T-cell (primary cell): ENCODE measurements at places on chromosomes 7 and 10. TPM values are rescaled to one million over a fixed set of nuclear protein-coding genes. Genes with fewer than 3 reads are reported as not detected.

Gene ADAM12
- total RNA-seq: 5.7 TPM

Gene GNAT3
- not detected for total RNA-seq

Gene CRYGN
- total RNA-seq: not detected

- no peak for DNase-seq
Observed at GRCh38 chr10:120593693-120594092, 136.7 kb downstream of the PLPP4 start.

GRCh38 chr7:101747879-101748345 lies 69.5 kb upstream of the CUX1 start:
- no peak for DNase-seq

DNA sequence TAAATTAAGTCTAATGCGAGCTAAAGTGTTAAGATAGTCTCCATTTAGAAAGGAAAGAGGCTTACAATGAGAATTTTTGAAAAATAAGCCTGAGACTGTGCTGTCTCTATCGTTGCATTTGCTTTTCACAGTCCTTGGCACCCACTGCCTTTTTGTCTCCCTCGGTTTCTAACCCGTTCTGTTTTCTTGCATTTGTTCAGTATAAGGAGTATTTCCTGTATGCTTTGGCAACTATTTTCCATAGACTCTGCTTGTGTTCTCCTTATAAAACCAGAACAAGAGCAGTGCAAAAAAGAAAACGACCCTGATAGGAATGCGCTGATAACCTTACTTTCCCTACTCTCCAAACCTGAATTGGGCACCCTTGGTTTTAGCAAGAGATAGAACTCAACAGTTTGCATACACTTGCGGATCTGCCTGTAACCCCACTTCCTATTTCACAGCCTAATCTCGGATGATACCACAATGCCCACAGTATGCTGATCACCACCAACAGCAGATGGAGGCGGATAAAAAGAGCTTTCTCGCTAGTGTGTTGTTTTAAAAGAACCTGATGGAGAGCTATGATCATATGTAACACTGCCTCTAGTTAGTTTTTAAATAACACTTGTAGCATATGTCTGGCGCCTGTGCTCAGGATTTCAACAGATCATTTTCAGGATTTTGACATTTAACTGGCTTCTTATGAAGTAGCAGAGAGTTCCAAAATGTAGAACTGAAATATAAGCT lies 1.6 kb upstream of the ARHGAP12 start:
- DNase-seq: peak; percentile 26

GRCh38 chr10:90418869-90419652 lies 438.8 kb downstream of the HTR7 start:
- DNase-seq: no peak

Gene UBTD1
- 1.9 TPM for total RNA-seq

DNA sequence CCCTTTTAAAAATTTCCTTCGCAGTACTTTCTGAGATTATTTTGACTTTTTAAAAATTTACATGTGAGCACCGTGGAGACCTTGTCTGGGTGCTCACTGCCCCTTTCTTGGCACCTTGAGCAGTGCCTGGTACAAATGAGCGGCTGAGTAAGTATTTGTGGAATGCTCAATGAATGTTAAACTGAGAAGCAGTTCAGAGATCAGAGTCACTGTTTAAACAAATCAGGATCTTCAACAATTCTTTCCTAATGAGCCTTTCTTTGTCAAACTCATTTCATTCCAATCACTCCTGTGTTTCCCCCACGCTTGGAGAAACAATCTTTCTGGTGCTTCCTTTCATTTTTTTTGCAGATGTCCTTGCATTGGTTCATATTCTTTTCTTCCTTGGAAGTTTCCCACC lies 611.3 kb upstream of the GALNT17 start:
- DNase-seq: no peak

Gene RAMP3
- total RNA-seq: 0.43 TPM

Gene SAP25
- total RNA-seq: 107 TPM

- DNase-seq: no peak
Observed at GRCh38 chr10:43793704-43794103, 145.0 kb upstream of the ZNF32 start.

- no peak for DNase-seq
Observed at GRCh38 chr7:4406288-4407058, 275.6 kb upstream of the FOXK1 start.

GRCh38 chr7:75024922-75025321 lies 48.7 kb downstream of the RCC1L start:
- DNase-seq: no peak

- no peak for DNase-seq
Observed at GRCh38 chr10:124983321-124983720, 41.4 kb downstream of the ZRANB1 start.

Gene CYP3A5
- 0.22 TPM for total RNA-seq

Gene MICALL2
- total RNA-seq: 5.5 TPM

- no peak for DNase-seq
Observed at GRCh38 chr10:100817268-100817839, 72.0 kb downstream of the PAX2 start.

DNA sequence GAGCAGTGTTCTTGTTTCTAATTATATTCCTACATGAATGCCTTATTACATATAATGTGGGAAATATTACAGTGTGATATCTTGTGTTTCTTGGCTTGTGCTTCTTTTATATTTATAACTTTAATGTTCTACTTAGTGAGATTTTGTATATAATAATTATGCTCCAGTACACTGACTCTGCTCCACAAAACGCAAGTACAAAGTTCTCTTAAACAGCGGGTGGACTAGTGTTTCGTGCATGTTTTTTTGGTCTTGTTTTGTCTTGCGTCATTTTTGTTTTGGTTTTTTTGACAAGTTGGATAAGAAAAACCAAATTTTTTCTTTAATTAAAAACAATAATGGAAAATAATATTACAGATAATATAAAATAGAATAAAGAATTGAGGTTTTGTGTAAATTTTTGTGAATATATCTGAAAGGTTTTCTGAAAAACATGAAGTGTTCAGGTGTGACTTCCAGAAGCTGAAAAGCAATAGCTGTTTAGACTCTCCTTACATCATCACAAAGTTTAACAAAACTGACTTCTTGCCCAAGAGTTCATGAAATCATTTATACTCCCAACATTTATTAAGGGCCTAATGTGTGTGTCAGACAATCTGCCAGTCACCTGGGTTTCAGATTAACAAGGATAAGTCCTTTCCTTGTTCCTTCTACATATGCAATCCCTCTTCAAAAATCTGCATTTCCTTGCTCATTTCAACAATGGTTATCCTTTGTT lies 331.8 kb downstream of the LRRTM3 start:
- no peak for DNase-seq

Gene HECTD2
- total RNA-seq: 3.7 TPM

DNA sequence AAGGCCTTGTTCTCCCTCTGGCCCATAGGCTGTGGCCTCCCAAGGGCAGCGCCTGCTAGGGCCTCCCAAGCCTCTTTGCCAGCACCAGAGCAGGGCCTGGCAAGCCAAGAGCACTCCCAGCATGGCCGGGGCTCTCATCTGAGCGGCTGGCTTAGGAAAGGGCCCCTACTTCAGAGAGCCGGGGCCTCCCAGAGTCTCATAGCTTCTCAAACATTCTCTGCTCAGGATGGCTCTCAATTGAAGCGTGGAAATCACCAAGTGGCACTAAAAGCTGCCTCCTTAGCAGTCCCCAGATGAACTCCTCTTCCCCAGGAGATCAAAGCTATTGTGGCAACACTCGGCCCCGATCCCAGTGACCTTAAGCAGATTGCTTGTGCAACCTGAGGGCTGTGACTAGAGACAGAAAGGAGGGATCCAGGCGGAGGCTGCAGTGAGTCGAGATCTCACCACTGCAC lies 69.4 kb downstream of the FAM53B start:
- no peak for DNase-seq

- peak; percentile 39 for DNase-seq
Observed at GRCh38 chr10:96587264-96588059, 650 bp upstream of the TM9SF3 start.

Gene FRA10AC1
- 15.2 TPM for total RNA-seq

- no peak for DNase-seq
Observed at GRCh38 chr7:81183326-81183725, 264.5 kb upstream of the SEMA3C start.

GRCh38 chr7:36283181-36283580 lies 106.5 kb upstream of the ANLN start:
- DNase-seq: no peak

DNA sequence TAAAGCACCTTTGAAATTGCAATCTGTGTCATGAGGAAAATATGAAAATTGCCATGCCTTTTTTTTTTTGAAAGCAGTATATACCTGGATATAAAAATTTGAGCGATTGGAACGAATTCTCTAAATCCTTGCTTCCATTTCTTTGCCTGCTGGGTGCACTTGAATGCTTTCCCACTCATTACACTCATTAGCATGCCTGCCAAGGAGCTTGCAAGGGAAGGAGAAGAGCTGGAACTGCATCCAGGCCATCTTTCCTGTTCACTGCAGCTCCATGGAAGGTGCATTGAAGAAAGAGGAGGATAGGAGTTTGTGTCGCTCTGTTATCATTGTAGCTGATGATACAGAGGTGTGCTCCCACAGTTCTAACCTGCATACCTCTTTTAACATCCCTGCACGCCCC lies 102.4 kb upstream of the GJD4 start:
- DNase-seq: no peak

DNA sequence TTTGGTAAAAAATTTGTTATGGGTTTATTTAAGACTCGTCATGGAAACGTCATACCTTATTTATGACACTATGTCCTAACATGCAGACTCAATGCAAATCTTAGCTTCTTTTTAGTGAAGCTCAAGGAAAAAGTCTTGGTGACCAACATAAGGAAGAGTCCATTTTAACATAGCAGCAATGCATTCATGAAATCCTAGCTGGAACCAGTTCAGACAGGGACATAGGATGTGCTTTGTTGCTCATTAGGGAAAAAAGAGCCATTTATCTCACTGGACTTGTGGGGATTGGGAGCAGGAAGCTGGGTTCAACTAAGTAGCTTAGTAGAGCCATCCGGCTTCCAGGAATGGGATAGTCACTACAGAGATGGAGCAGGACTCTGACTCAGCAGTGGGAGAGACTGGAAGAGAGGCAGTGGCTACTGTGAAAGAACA lies 100.7 kb upstream of the DKK1 start:
- DNase-seq: no peak
